ENCODE measurements at places on chromosomes 5 and 9.

DNA sequence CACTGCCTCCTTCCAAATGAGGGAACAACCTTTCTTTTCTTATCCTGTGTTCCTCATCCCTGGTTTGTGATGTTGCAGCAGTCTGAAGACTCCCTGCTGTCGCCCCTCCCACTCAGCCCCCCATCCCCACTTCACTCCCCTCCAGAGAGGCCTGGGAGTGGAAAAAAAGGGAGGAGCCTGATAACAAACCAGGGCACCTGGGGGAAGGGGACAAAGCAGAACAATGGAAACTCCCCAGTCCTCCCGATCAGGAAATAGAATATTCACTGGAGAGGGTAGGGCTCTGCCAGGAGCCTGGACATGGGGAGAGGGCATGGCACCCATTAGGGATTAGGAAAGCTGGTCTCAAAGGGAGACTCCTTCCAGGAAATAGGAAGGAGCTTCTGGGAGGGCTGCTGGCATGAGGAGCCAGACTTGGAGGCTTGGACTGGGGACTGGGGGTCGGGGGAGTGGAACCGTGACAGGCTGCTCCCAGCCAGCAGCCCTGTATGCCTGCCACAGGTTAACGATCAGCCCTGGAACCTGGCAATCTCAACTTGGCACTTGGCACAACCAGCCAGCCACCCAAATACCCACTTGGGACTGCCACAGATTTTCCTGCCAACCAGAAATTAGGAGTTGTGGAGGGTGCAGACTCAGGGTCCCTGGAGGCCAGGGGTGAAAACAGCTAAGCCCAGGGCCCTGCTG, 20.0 kb downstream of the PCDH1 start:
- ATAC-seq = no peak

DNA sequence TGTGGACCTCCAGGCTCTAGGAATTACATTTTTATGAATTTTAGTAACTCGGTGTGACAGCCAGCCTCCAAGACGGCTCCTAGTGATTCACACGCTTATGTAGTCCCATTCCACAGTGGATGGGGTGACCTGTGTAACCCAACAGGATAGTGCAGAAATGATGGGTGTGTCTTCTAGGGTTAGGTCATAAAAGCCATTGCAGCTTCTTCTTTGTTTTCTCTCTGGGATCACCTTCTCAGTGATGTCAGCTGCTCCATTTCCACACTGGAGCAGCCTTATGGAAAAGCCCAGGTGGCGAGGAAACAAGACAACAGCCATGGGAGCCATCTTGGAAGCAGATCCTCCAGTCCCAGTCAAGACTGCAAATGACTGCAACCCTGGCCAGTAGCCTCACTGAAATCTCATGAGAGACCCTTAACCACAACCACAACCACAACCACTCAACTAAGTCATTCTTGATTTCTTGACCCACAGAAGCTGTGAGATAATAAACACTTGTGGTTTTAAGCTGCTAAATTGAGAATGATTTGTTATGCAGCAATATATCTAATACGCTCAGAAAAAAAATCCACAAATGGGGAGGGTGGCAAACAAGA, 5.1 kb upstream of the GNPDA1 start:
- no peak for ATAC-seq

DNA sequence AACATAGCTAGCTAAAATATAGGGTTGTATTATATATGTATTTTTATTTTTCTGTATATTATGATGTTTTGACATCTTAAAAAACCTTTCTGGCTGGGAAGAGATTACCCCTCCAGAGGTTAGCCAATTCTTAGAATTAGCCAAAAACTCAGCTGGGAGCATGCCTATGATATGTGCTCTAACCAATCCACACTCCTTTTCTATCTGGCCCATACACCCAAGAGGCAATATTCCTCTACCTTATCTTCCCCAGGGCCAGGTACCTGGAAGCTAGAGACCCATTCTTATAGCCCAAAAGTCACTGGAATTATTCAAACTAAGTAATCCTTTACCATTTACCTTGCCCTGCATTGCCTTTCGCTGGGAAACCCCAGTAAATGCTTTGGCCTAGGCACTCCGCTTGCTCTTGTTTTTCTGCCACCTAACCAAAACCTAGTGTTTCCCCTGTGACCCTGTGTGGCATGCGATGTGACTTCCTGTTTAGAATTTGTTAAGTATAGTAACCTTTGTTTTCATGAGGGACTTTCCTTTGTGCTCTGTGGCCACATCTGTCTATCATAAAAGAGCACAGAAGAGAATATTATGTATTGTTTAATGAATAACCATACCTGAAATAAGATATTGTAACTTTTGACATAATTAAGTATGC, 37.4 kb downstream of the CSNK1G3 start:
- no peak for ATAC-seq

DNA sequence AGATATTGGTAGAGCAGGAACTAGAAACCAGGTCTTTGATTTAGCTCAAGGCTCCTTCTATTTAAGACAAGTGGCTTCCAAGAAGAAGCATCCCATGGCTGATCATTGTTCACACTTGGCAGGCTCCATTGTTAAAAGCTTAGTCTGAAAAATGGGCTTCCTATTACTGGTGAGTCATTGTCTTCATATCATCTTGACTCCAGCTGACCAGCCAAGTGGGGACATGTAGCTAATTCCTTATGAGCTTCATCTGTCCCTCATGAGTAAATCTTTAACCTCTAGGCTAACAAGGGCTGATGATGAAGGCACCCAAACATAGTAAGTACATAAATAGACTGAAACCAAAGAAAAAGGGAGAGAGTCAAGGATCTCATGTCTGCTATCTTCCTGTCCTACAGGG, 530.3 kb upstream of the KLF4 start:
- no peak for ATAC-seq

- no peak for ATAC-seq
Observed at GRCh38 chr9:2755285-2755684, 38.0 kb downstream of the KCNV2 start.

DNA sequence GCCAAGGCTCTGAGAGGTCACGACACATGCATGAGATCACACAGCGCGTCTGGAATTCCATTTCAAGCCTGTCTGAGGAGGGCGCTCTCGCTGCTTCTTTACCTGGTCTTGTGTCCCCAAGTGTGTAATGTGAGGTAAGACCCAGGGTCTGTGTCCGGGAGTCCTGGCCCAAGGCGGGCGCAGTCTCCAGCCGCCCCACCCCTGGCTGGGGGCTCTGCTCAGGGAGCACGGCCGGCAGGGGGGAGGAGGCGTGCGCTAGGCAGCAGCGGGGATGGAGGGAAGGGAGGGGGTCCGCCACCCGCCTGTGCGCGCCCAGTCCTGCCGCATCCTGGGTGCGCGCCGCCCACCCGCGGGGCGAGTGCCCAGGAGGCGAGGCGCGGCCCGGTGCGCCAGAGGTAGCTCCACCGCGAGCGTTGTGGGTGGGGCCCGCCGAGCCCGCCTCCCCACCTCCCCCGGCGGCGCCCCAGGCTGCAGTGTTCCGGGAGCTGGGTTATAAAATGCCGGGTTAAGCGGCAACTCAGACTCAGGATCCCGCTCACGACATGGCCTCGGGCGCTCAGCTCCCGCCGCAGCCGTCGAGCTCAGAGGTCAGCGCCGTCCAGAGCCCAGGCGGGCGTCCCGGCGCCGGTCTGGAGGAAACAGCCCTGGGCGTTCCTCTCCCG, at the start of gene CCNI2:
Gene CCNI2, plus strand, starts transcription at position 473 of the 662 bp plus-strand sequence. Its CDS starts 70 bp downstream, at position 543.
- ATAC-seq = peak; percentile 79

DNA sequence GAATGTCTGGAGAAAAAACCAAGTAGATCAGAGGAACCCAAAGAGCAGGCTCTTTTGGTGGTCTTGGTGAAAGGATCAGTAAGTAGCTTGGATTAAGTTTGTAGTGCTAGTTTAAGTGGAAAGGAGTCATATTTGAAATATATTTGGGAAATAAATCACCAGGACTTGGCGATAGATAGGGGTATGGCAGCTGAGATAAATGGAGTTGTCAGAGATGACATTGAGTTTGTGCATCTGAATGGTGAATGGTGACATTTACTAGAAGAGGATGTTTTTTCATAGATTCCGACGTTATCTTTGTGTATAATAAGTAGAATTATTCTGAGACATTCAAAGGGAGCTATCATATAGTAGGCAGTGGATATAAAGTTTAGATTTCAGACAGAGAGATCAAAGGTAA, 143.6 kb upstream of the RASGRF2 start:
- no peak for ATAC-seq

Measured in SK-N-SH treated with all-trans-retinoic acid at 6 μM for 48 hours (cell line).